Stimulated activated CD8-positive, alpha-beta memory T cell treated with anti-CD3 and anti-CD28 coated beads, Interleukin-15, amount 100 ng/mL, for 1 hour (primary cell): ENCODE measurements at places on chromosomes 13 and 19.
A peak's percentile ranks its signal among the peaks of the same experiment; 100 is the strongest.

DNA sequence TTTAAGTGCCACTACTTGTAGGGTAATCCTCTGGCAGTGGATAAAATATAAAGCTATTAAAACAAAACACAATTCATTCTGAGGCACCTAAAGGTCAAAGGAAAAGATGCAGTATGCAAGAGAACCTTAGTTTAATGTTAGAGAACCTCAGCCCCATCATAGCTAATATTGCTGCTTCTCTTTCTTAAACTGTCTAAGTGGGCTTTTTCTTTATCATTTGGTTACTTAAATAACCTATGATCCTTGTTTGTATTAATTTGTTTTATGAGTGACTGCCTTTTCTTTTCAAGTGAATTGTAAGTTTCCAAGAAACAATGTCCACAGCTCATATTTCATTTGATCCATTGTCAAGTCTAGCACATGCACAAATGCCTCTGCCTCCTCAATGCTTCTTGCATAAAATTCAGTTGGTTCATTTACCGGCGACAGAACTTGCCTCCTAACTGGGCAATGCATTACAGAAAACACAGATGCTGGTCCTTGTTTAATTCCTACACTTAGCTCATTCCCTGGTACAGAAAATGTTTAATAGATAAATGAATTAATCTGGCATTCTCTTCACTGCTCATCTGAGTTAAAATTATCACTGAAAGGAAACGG lies 1049.8 kb downstream of the OLFM4 start:
- no peak for DNase-seq

- DNase-seq: no peak
Measured at GRCh38 chr13:111111376-111111937, 3.7 kb upstream of the ARHGEF7 start.

GRCh38 chr13:111913761-111914140 lies 153.2 kb upstream of the SOX1 start:
- DNase-seq: no peak

GRCh38 chr19:5356918-5357317 lies 16.3 kb upstream of the PTPRS start:
- DNase-seq: no peak

GRCh38 chr13:74389056-74389455 lies 254.9 kb upstream of the KLF12 start:
- no peak for DNase-seq

GRCh38 chr13:94317063-94317491 lies 162.4 kb downstream of the DCT start:
- DNase-seq: no peak

- no peak for DNase-seq
Measured at GRCh38 chr19:53538378-53539109, 599 bp downstream of the ZNF331 start.

DNA sequence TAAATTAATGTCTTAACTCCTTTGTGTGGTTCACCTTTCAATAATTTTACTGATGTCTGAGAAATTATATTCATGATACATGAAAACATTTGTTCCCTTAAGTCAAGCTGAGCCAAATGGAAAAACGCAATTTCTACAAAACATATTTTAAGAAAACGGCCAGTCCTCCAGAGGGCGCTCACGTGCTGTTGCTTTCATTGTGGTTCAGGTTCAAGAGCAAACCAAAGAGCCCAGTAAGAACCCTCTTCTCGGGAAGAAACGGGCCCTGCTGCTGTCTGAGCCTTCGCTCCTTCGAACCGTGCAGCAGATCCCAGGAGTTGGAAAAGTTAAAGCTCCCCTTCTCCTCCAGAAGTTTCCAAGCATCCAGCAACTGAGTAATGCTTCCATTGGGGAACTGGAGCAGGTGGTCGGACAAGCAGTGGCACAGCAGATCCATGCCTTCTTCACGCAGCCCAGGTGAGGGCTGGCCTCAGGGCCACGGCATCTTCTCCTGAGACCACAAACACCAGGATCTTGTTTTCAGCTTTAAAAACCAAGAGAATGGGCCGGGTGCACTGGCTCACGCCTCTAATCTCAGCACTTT lies 4.3 kb downstream of the FAAP24 start:
- peak; percentile 58 for DNase-seq

- DNase-seq: no peak
Measured at GRCh38 chr19:4781801-4782200, 9.7 kb upstream of the FEM1A start.

GRCh38 chr19:31531326-31531725 lies 182.1 kb upstream of the TSHZ3 start:
- no peak for DNase-seq

DNA sequence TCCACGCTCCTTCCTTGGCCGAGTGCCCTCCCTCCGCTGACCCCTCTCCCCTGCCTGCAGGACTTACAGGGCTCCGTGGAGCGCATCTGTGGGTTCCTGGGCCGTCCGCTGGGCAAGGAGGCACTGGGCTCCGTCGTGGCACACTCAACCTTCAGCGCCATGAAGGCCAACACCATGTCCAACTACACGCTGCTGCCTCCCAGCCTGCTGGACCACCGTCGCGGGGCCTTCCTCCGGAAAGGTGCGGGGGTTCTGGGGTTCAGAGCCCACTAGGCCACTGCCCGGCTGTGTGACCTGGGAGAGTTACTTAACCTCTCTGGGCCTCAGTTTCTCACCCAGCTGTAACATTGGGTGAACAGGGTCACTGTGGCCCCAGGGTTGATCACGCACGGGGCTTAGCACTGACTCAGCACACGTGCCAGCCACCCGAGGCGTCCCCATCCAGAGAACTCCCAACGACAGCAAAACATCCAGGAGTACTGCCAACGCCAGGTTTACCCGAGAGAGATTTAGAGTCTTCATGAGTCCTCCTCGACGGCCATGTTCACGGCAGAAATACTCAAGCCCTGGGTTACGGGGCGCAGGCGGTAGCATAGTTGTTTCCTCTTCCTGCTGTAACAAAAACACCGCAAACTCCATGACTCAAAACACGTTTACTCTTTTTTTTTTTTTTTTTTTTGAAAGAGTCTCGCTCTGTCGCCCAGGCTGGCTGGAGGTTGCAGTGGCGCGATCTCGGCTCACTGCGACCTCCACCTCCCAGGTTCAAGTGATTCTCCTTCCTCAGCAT lies 9.7 kb upstream of the SPACA4 start:
- DNase-seq: no peak

GRCh38 chr13:44104197-44104490 lies 224.4 kb downstream of the LACC1 start:
- DNase-seq: no peak

GRCh38 chr13:33678906-33679657 lies 138.9 kb upstream of the RFC3 start:
- DNase-seq: peak; percentile 12
